ENCODE measurements at places on chromosomes 4 and X.

- no peak for DNase-seq
Measured at GRCh38 chr4:34181891-34182290, 2062.4 kb downstream of the ARAP2 start.

GRCh38 chrX:149473092-149473491, 32.0 kb downstream of the IDS start:
- DNase-seq = no peak

DNA sequence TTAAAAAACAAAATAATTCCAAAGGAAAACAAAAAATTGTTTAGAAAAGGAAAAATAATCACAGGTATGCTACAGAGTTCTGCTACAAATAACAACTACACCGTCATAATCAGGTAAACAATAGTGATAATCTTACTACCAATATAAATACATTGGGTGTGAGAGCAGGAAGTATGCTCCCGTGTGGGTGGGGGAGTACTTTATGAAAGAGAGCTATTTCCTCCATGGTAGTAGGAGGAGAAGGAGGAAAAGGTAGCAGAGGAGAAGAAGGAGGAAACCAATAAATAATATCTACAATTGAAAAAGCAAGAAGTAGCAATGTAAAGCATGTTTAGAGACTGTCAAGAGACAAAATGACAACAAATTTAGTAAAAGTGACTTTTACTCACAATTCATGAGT, 35.1 kb downstream of the TEC start:
- DNase-seq = no peak

DNA sequence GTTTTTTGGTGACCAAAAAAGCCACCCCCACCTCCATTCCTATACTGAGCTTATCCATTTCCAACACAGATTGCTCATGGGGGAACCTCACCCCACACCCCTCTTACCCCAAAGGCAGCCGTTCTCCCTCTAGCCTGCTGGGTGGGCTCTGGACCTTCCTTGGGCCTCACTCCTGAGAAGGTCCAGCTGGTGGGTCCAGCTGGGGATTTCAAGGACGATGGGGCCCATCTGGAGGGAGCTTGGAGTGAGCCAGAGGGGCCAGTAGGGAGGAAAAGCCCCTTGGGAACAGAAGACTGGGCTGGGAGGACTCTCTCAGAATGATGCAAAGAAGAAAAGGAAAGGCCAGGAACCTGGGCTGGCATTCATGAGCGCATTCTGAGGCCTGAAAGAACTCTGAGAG, 42.0 kb upstream of the PJA1 start:
- DNase-seq = no peak

GRCh38 chrX:104432321-104432720, 133.7 kb upstream of the IL1RAPL2 start:
- DNase-seq = no peak

- no peak for DNase-seq
Measured at GRCh38 chr4:77197361-77197760, 40.4 kb downstream of the CCNG2 start.

DNA sequence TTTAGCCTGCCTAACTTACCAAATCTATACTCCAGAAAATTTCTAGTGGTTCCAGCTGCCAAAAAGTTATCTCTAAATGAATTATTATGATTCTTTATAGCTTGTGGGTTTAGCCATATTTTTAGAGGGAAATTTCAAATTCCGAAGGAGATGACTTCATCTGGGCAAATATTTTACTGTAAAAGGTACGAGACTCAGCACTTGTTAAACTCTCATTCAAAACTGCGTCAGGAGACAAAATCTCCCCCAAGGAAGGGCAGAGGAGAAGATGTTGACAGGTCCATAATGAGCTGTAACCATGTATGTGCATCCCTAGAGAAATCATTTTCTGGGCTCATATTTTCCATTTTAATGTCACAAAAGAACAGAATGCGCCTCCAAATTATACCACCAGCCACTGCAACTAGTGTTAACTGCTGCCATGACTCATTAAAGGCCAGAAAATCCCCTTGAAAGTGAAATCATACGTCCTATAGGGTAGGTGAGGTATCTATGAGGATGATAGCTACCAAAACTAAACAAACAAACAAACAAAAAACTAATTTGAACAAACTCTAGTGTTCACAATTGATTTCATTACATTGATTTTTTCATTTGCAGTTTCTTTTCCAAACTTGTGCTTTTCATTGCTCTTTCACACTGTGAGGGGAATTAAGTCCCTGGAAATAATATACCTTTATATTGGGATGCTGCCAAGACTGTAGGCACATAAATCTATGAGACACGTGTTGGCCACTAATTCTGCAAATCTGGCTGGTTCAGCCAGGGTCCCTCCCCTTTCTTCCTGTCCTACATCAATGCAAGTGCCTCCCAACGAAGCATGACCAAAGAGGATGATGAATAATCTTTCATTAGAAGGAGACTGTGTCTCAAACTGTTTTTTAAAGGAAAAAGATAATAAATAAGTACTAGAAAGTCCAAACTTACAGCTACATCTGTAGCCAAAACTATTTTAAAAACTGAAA, 85.8 kb downstream of the ARHGAP6 start:
- DNase-seq = no peak

GRCh38 chr4:104989371-104989770, 157.3 kb upstream of the TET2 start:
- DNase-seq = no peak

DNA sequence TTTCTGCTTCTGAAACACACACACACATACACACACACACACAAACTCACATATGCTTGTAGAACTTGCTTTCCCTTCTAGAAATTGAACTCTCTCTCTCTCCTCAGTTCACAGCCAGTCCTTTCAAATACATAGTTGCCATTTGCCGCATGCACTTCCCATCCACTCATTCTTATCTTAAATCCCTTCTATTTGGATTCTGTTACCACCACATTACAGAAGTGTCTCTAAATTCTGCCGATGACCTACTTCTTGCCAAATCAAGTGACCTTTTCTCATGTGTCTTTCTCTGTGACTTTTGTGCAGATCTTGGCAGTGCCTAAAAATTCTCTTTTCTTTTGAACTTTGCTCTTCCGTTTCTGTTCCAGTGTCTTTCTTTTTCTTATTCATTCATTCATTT, 7.5 kb upstream of the MYOZ2 start:
- DNase-seq = no peak

DNA sequence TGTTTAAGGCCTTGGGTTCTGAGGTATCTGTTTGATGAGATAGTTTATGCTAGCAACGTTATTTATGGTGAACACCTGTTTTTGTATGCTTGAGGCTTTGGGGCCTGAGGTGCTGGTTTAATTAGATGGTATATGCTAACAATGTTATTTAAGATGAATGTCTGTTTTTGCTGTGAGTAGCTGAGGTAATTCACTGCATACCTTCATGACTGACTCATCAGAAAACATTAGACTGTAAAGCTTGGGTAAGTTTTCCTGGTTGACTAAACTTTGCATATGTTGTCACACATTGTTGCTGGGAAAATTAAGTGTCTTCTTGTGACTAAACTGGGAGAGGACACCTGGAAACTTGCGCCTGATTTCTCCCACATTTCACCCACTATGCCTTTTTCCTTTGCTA, 1026.6 kb downstream of the RAPGEF2 start:
- DNase-seq = no peak

GRCh38 chr4:184826691-184827270, 1.0 kb upstream of the ACSL1 start:
- no peak for DNase-seq

- no peak for DNase-seq
Measured at GRCh38 chr4:52585379-52585778, 73.7 kb downstream of the USP46 start.

GRCh38 chr4:118997601-118998000, 108.9 kb downstream of the SYNPO2 start:
- no peak for DNase-seq

DNA sequence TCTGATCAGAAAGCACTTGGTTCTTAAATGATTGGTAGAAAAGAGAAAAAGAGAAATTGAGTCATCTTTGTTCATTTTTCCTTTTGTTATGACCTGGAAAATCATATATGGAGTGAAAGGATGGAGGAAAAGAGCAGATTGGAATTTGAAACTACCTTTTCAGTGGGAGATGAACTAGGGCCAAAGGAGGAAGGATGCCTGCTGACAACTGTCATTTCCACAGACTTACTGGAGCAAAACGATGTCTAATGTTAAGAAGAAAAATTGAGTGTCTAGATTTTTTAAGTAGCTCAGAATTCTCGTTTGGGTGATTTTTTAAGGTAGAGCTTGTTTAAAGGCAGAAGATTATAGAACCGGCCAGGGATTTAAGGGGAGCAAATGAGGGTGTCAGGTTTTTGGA, 144.6 kb upstream of the KCNIP4 start:
- no peak for DNase-seq

DNA sequence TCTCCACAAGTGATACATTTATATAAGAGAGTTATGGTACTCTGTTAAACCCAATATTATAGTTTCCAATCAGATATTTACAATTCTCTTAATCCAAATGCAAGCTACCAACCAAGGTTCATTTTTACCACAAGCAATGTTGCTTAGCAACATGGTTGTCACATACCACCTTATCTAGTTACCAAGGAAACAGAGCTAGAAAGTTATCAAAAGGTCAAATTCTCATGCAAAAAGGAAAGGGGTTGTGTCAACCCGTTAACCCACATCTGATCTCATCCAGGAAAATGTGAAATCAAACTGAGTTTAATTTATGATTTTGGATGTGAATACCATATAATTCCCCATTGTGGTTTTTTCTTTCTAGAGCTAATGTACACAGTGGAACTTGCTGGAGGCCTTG, 274.1 kb upstream of the MAGEB2 start:
- no peak for DNase-seq

DNA sequence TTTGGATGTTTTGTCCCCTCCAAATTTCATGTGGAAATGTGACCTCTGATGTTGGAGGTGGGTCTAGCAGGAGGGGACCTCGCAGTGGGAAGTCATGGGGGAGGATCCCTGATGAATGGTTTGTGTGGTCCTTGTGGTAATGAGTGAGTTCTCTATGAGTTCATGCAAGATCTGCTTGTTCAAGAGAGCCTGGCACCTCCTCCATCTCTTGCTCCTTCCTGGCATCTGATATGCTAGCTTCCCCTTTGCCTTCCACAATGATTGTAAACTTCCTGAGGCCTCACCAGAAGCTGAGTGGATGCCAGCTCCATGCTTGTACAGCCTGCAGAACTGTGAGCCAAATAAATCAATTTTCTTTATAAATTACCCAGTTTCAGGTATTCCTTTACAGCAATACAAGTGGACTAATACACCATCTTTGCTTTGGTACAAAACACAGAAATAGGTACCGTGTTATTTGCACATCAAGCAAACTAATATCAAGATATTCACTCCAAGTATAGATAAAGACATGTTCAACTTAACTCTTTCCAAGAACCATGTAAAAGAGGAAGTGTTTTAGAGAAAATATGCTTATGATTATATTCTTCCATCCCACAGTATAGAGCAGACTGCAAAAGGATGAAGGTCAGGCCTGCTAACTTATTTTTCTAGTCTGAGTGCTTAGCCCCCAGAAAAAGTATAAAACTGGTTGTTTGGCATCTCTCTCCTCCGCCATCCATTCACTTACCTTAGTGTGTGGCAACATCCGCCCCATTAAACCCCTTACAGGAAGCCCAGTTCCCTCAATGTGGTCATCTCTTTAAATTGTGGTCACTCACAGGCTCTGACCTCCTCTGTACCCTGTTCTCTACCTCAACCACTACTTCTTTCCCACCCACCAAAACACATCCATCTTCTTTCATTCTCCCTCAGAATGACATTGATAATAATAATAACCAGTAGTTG, 6.7 kb downstream of the ARAP2 start:
- DNase-seq = no peak

DNA sequence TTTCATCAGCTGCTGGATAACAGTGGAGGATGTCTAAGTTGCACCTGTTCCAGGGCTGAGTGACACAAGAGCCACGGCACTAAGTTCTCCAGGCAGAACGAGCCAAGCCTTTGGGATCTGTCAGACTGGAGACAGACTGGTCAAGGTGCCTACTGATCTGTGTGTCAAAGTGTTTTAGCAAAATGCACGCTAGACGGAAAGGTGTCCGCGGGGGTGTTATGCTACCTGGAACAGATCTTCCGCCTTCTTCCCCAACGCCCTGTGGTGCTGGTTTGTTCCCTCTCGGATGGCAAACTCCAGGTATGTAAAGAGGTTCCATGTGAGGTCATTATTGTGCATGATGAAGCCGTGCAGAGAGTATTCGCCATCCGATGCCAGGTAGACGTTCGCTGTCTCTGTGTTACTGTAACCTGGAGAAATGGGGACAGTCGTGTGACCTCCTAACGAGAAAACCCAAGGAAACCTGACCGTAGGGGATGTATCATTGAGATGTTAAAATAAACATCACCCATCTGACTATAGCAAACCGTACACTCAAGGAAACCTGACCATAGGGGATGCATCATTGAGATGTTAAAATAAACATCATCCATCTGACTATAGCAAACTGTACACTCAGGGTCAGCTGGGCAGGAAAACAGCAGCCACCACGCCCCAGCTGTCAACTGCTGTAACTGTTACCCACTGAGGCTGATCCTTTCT, 29.7 kb upstream of the SLC25A6 start:
- DNase-seq = no peak

- no peak for DNase-seq
Measured at GRCh38 chr4:130524057-130524456, 1428.1 kb downstream of the C4orf33 start.

DNA sequence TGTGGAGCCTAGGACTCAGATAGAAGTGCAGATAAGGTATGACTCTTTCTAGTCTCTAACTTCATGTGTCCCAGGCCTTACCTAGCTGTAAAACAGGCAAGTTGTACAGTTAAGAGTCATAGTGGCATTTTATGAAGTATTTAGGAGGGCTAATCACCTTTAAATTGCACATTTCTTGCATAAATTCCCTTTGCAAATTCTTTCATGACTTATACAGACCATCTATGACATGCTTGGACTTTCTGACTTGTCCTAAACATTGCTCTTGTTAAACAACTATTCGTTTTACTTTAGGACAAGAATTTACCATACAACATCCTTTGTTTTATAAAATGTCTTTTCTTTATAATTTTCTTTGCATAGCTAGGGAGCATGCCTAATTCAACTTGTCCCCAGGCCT, 7.8 kb upstream of the RRAGB start:
- no peak for DNase-seq

DNA sequence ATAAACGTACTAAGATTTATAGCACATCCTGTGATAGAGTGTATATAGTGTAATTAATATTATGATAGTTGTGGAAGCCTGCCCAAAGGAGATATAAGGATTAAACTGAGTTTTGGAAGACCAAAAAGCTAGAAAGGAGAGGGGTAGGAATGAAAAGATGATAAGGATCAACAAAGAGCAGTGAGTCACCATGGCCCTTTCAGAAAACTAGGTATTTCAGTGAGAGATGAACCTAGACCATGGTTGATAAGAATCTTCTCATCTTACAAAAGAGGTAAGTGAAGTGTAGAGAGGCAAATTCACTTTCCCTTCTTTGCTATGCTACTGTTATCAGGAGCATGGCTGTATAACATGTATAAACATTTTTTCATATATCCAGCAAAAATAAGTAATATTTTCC, 133.8 kb upstream of the PLAC1 start:
- no peak for DNase-seq

DNA sequence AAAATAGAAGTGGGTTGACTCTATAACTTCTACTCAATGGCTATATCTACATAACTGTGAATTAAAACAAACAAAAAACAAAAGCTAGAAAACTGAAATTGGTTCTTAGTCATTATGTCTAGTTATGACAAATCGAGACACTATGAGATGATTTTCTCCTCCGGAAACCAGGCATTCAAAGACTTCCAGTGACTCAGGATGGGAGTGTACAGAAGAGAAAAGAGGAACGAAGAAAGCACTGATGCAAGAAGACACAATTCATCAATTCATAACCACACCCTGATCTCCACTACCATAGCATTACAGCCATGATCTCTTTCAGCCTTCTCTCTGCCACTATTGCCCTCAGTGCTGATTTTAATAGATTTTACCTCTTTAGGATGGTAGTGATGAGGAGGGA, 253.6 kb downstream of the CBLL2 start:
- DNase-seq = no peak
